CD4-positive, alpha-beta memory T cell (primary cell): ENCODE measurements at places on chromosomes 7 and 10.
A peak's percentile ranks its signal among the peaks of the same experiment; 100 is the strongest.

GRCh38 chr7:127809261-127809702 is 157.3 kb downstream of the SND1 start:
- DNase-seq = no peak

DNA sequence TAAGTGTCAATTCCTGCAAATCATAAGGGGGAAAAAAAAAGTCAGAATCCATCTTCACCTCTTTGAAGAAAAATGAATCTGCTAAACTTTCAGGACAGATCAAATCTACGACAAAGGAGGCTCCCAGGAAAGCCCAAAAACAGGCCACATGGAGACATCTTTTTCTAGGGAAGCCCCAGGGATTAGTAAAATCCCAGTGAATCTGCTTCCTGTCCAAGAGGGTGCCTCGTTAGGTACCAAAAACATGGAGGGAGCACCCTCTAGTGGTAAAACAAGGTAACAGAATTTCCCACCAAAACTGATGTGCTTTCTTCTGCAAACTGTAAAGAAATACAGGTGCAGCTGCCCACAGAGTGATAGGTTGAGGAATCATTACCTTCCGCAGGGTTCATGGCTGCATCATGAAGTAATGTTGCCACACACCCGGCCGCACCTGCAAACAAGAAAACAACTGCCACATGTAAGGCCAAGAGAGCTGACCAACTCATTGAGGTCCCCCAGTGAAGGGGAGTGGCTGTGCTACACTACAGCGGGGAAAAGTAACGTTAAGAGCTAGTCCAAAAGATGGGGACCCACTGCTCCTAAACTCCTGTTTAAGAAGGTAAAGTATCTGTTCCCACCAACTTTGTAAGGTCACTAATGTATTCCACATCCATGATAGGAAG is 7.9 kb downstream of the SLC25A28 start:
- peak; percentile 58 for DNase-seq

DNA sequence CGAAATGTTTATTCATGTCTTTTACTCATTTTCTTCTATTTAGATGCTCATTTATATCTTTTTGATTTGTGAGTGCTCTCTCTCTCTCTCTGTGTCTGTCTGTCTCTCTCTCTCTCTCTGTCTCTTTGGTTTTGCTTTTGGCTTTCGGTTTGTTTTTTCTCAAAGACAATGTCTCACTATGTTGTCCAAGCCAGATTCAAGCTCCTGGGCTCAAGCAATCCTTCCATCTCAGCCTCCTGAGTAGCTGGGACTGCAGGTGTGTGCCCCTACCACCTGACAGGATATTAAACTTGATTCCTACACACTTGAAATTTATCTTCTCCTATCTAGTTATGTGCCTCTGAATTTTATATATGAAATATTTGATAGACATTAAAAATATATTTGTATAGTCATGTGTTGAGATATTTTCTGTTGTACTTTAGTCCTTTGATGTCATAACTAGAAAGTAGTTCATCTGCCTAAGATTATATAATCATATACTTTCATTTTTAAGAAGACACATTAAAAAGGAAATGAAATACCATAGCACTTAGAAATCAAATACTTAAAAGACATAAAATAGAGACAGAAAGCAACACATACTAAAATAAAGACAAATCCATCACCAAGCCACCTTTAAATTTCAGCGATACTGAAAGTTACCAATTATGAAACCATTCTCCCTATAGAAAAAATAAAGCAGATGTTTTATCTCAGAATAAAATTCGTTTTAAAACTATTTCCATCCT is 68.1 kb upstream of the SFMBT2 start:
- DNase-seq = peak; percentile 32

DNA sequence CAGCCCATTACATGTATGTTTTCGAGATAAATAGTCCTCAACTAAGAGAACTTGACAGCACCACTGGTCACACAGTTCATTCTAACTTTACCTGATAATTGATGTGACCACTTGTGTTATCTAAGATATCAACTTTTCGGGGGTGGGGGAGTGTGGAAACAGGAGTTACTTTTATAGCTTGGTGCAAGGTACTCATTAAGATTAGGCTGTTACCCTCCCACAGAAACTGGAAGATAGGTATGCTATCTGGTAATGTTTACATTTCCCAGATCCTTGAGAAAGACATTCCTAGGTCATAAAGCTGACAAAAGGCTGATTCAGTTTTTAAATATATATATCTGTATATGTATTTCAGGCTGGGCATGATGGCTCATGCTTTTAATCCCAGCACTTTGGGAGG is 11.1 kb downstream of the ERVW-1 start:
- no peak for DNase-seq

DNA sequence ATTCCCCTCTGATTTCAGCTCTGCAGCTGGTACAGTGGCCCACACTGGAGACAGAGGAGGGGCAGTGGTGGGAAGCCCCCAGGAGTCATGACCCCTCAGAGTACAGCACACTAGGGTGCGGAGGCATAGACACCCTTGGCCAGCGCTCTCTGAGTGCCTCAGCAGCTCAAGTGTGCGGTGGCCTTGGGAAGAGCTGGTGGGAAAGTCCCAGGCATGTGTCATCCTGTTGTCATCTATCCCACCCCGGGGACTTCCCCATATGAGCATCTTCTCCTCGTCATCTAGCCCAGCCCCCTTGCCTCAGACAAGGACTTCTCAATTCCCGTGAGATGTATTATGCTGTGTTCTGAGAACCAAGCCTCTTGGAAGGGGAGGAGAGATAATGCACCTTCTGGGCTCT is 15.6 kb upstream of the PPIF start:
- peak; percentile 54 for DNase-seq

DNA sequence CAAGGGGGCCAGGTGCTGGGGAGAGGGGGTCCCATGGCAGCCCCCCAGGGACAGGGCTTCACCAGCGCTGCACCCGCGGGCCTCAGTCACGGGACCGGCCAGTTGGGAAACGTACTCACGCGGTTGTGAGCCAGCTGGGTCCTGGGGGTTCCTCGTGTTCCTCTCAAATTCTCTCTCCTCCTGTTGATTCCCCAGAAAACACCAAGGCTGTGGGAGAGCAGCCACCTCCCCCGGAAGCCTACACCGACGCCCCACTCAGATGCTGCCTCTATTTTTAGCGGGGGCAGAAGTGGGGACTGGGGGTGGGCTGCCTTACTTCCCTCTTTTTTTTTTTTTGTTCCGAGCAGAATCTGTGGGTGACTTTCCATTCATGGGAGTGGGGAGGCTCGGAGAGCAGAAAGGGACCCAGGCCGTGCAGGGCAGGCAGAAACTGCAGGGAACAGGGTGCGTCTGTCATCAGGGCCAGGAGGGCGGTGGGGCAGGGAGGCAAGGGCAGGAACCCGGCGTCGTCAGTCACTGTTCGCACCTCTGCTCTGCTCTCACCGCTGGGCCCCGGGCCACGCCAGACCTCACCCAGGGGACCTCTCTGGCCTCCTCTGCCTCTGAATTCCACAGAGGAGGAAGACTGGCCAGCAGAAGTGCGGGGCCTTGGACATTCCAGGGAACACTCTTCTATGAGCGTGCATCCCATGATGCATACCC is 63.1 kb downstream of the CARD11 start:
- DNase-seq = no peak

DNA sequence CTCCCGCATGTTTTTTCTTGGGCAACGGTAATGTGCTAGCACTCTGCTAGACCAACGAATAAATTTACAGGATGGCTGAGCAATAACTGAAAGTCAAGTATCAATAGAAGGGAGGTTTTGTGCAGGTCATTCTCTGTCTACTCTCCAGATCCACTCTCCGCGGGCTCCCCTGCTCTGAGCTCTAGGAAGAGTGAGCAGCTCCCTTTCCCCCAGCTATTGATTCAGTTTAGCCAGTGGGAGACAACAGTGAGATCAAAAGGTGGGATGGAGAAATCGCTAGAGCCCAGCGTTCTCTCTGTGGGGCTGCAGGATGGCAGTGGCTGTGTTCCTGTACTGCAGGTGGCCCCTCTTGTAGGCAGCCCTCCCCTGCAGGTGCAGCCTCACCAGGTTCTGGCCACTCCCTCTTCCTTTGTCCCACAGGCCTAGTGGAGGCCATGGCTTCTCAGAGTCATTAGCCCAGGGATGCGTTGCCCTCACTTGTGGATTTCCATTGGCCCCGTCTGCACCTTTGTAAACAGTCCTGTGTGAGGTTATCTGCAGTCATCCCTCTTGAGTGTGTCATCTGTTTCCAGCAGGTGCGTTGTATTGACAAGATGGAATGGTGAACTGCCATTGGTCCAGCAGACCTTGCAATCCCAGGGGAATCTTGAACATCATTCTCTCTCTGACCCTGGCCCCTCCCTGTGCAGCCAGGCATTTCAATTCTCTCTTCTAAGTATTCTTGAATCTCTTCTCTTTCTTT is 11.1 kb downstream of the MSRB2 start:
- DNase-seq = no peak
